Panc1 (cell line): ENCODE measurements at places on chromosomes 7 and 10.
A peak's percentile ranks its signal among the peaks of the same experiment; 100 is the strongest.

- DNase-seq, result no peak
These were observed 117.9 kb upstream of the DLX6 start for GRCh38 chr7:96887426-96887825.

GRCh38 chr7:132113536-132114371, 462.5 kb downstream of the PLXNA4 start:
- DNase-seq, result no peak

DNA sequence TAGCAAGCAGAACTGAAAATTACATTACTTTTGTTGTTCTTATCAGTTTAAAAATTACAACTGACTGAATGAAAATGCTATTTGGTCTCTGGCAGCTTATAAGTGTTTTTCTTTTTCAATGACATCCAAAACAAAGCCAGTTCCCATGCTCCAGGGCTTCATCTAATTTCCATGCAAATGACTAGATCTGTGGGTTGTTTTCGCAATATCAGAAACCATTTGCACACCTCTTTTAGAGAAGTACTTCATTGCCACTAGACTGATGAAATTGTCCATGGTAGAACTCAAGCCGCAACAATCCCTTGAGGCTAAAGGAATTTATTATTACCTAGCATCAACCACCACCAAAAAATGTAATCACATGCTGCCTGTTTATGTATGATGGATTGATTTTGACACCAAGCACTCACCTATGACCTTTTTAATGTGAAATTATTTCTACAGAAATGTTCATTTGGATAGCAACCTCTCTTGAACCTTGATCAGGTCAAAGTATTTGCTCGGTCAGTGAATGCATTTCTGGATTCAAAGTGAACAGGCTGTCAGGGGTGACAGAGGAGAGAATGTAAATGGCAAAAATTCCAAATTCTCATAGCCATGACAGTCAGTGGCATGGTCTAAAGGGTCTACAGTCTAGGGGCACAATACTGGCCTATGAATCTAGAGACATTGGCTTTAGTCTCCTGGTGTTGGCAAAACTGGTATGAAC, 769.3 kb downstream of the SORCS1 start:
- DNase-seq, result no peak

GRCh38 chr7:11427686-11428273, 404.2 kb downstream of the THSD7A start:
- peak; percentile 59 for DNase-seq

GRCh38 chr7:2009541-2010001, 223.2 kb downstream of the MAD1L1 start:
- no peak for DNase-seq

GRCh38 chr10:62709200-62709599, 95.3 kb upstream of the ADO start:
- DNase-seq, result no peak

GRCh38 chr10:43981232-43981631, 332.6 kb upstream of the ZNF32 start:
- no peak for DNase-seq

- peak; percentile 54 for DNase-seq
These were observed 81.9 kb upstream of the DYNC1I1 start for GRCh38 chr7:95690367-95690947.

- no peak for DNase-seq
These were observed 14.8 kb upstream of the WNT16 start for GRCh38 chr7:121313793-121314676.

DNA sequence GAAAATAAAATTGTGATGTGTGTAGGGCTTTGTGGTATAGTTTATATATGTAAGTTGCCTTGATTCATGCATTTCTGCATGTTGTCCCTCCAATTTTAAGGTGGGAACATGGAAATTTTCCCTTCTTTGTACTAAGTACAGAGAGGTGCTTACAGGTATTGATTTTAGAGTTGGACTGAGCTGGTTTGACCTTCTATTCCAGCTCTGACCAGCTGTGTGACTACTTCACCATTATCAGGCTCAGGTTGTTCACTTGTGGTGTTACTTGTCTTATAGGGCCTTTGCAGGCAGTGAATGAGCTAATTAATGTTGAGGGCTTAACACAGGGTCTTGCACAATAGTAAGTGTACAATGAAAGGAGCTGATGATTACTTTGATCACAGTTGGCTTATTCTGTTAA, 16.3 kb downstream of the ZNF804B start:
- no peak for DNase-seq

DNA sequence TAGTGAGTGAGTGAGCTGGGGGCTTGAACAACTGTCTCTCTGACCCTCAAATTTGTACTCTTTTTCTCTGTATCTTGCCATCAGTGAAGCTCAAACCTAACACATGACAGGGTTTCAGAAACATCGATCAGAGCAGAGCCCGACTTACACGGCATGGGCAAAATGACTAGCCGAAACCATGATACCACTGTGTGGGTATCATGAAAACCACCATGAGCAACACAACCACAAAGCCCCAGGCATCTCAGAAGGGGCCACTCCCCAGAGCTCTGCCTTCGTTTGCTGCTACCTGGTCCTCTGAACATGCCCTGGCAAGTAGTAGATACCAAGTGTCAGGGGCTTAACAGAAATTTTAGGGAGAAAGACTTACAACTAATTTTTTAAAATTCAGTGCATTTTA, 308.5 kb downstream of the WDR11 start:
- no peak for DNase-seq

DNA sequence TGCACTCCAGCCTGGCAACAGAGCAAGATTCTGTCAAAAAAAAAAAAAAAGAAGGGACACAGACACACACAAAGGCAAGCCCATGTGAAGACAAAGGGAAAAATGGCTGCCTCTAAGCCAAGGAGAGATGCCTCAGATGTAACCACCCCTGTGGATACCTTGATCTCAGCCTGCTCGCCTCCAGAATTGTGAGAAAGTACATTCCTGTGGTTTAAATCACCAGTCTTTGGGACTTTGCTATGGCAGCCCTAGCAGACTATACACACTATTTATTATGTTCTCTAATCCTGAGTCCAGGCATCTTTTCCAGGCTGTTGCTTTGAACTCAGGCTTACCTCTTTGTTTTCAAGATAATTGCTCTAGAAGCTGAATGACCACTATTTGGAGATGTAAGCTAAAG, 494.3 kb downstream of the GALNT17 start:
- DNase-seq, result no peak

DNA sequence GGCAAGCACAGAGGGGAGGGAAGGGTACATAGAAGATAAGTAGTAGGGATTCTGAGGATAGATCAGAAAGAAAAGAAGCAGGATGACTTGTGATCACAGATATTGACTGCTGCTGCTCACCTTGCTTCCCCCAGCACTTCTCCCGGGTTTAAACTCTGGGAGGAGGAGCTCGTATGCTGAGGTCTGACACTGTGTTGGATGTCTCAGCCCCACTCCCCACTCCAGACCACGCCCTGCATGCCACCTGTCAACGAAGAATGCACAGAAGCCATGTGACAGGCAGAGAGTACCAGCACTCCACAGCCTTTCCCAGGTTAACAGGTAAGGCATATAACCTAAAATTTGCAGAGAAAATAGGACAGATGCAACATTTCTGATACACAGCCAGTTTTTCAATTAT, 388.9 kb downstream of the TNS3 start:
- no peak for DNase-seq

- no peak for DNase-seq
These were observed 5.4 kb downstream of the ZC3HAV1 start for GRCh38 chr7:139104091-139104450.

- peak; percentile 72 for DNase-seq
These were observed 76.4 kb upstream of the CCNY start for GRCh38 chr10:35259769-35260397.

DNA sequence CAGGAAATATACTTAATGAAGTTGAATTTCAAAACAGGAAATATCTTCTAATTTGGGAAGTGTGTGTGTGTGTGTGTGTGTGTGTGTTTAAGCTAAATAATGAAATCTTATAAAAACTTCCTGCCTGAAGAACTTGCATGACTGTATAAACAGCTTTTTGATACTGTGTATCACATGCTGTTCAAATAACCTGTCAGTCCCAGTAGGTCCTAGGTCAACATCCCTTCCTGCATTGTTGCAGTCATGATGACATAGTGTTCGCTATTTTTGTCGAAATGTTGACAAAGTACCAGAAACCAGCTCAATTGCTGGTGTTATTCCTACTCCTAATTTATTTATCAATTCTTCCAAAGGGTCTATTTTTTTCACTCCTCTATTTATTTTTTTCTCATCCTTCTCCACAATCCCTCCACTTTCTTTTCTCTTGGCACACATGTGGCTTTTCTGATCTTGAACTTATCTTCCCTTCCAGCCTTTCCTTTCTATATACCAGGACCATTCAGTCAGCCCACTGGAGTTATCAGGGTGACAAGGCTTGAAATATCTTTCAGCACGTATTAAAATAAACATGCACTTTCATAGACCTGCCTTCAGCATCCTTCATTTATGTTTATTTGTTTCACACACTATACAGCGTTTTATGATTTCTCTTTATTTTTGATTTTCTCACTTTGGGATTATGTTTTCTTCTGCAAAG, 115.8 kb downstream of the PLXDC2 start:
- DNase-seq, result no peak

DNA sequence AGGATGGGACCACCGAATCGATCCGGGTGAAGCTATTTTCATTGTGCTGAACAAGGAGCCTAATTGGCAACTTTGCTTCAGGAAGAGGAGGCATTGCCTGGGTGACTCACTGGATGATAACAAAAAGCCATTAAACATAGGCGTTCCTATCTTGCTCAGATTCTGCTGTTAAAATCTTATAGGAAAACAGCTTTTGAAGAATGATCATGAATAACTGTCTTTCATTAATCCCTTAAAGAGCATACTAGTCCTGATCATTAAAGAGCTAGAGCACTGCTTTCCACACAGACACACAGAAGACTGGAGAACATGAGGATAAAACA, 174.2 kb upstream of the IMMP2L start:
- DNase-seq, result no peak

DNA sequence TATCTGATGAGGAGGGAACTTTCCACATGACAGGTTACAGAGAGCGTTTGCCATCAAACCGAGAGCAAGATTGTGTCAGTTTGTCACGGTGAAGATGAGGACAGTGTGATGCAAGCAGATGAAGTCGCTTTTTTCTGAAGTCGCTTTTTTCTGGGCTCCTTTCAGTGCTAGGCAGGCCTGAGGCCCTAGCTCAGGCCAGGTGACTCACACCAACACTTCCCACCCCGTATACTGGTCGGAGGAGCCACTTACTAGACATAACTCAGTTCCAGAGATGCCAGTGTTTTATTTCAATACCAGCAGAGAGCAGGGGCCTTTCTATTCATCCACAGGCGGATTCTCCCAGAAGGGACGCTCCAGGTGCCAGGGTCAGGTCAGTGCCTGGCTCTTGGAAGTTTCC, 58.9 kb downstream of the SFMBT2 start:
- no peak for DNase-seq

DNA sequence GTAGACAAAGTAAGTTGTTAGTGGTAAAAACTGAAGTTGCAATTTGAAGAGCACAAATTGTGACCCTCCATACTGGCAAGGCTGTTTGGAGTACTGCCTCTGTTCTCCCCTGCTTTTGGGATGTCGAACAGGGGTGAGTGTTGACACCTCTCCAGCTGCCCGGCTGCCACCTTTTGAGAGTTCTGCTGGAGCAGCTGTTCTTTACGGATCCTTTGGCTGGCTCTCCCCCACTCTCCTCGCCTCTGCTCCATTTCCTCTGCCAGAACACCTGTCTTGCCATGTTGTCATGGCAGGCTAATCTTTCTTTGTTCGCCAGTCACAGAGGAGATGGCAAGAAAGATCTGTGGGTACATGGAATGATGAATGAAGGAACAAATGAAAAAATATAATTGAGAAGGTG, 34.9 kb downstream of the INSYN2A start:
- DNase-seq, result no peak

DNA sequence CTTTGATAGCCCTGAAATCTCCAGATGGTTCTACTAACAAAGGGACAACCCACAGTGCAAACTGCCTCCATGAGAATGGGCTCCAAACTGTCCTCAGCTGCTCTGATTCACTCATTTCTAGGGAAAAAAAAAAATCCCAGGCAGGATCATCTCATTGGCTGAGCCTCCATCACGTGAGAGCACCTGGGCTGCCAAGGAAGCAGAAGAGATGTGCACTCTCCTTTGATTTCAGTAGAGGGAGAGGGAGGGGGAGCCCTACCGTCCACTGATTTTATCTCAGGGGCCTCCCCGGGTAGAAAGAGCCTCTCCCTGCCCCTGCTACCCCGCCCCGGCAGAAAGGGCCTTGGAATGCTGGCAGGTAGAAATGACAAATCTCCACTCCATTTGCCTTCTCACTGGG, 725.4 kb downstream of the PHTF2 start:
- DNase-seq, result no peak

DNA sequence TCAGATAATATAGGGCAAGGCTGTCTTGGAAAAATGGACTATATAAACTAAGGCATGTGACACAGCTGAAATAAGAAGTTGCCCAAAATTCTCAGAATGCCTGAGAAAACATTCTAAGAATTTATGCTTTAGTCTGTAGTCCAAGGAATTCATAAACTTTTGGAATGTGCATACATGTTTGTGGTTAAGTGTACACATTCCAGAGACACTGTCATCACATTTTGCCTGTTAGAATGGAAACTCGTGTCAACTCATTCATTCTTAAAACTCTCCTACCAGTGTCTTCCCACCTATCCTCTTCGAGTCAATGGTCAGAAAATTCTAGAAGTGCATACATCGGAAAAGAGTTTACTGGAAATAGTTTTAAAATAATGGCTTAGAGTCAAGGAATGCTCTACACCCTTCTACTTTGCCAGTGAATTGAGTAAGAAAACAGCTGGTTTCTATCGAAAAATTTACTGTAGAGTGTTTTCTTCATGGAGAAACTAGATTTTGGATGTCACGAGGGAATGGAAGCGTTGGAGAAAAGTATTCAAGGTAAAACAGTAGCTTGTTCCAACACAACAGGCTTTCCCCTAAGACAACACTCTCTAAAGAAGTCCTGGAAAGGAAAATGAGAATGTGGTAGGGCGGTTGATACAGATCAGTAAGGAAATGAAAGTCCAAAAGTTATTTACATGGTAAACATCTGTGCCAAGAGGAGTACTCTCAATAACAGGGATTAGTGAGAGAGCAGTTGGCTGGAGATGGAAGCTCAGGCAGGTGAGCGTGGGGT, 1177.6 kb upstream of the C7orf33 start:
- DNase-seq, result peak; percentile 28

- no peak for DNase-seq
These were observed 109.7 kb downstream of the NT5C2 start for GRCh38 chr10:103083266-103083976.

GRCh38 chr7:46145412-46145811, 224.3 kb upstream of the IGFBP3 start:
- DNase-seq, result peak; percentile 47

GRCh38 chr10:78381107-78381506, 347.4 kb downstream of the RPS24 start:
- no peak for DNase-seq

DNA sequence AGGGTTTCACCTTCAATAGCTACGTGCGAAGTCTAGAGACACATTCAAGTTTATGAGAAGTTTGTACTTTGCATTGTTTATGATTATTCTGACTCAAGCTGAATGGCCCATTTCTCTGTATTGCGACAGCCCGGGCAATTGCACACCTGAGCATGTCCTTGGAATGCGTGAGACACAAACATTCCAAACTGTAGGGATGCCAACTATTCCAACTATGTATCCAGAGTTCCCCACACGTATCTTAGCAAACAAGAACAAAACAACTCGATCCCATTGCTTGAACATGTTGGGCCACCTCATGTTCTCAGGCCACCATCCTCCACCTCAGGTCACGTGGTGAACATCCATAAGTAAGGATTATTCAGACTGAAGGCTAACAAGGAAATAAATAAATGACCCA, 51.4 kb upstream of the EGFR start:
- peak; percentile 74 for DNase-seq

GRCh38 chr7:22129166-22129565, 183.5 kb upstream of the CDCA7L start:
- DNase-seq, result no peak
